Neural crest cell (in vitro differentiated cells): ENCODE measurements at places on chromosomes 16 and 17.

DNA sequence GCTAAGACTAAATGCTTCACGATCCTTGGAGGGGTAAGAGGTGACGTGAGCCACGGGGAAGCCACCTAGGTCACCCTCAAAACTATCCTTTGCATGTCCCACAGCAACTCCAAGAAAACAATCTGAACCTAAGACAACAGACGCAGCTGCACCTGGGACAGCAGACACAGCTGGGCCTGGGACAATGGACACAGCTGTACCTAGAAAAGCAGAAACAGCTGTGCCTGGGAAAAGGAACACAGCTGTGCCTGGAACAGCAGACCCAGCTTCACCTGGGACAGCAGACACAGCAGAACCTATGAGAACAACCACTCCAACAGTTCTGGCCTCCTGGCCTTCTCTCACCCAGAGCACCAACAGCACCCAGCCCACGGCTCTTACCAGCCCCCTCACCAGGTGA is 11.7 kb upstream of the CD300LD start:
- no peak overlapping the region for H3K4me3 ChIP-seq
- no peaks in the 10 kb centered on the region for H3K36me3 ChIP-seq
- no peak for DNase-seq
- H3K4me1 ChIP-seq = peaks cover 4% of the 10 kb centered on the region

- no peaks in the 10 kb centered on the region for H3K4me1 ChIP-seq
- no peak overlapping the region for H3K4me3 ChIP-seq
- no peak for DNase-seq
- no peak overlapping the region for H3K27ac ChIP-seq
- H3K27me3 ChIP-seq = no peaks in the 10 kb centered on the region
- H3K36me3 ChIP-seq = peaks cover 8% of the 10 kb centered on the region
These were observed 8.2 kb upstream of the CLTC start for GRCh38 chr17:59611503-59611902.

GRCh38 chr17:38750312-38751121 is 2.0 kb upstream of the PSMB3 start:
- H3K27ac ChIP-seq = no peak overlapping the region
- H3K27me3 ChIP-seq = peaks cover 23% of the 10 kb centered on the region
- DNase-seq = no peak
- H3K4me1 ChIP-seq = peaks cover 54% of the 10 kb centered on the region

- no peak overlapping the region for H3K4me3 ChIP-seq
- H3K4me1 ChIP-seq = peaks cover 16% of the 10 kb centered on the region
- H3K27me3 ChIP-seq = no peaks in the 10 kb centered on the region
These were observed 64.6 kb downstream of the FTO start for GRCh38 chr16:53768593-53768992.

- no peak for DNase-seq
- no peaks in the 10 kb centered on the region for H3K36me3 ChIP-seq
- peaks cover 24% of the 10 kb centered on the region for H3K4me1 ChIP-seq
- H3K27me3 ChIP-seq = peaks cover 66% of the 10 kb centered on the region
- no peak overlapping the region for H3K27ac ChIP-seq
- peak overlapping the region; percentile 76 for H3K4me3 ChIP-seq
These were observed 2.7 kb upstream of the CDH11 start for GRCh38 chr16:65124596-65124995.

DNA sequence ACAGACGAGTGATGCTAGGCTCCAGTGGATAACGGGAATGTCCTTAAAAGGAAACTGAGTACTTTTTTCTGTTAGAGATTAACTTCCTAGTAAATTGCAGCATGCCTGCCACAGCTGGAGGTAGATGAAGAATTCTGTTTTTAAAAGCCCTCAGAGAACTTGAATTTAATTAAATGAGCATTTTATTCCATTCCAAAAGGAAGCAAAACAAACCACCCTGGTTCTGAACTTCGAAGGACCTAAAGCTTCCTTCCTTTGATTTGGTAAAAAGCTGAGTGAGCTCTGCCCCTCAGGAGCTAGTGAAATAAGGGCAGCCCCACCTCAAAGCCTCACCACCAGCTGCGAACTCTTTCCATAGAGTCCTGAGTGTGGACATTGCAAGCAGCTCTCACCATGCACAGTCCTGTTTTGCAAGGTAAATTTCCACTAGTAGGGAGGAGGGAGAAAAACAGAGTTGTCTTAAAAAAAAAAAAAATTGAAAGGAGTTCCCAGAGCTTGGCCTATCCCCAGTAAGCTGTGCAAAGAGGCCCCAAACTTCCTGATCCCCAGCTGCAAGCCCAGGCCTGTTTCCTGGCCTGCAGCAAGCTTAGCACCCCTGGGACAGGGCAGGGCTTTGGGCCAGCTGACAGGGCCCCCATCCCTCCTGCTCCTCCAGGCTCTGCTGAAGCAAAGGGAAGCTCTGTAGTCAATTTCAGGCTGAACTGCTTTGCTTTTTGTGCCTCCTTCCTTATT is 11.2 kb downstream of the CHD9NB start:
- H3K27me3 ChIP-seq = peaks cover 30% of the 10 kb centered on the region
- H3K4me1 ChIP-seq = peaks cover 47% of the 10 kb centered on the region
- H3K36me3 ChIP-seq = no peaks in the 10 kb centered on the region
- no peak for DNase-seq
- no peak overlapping the region for H3K4me3 ChIP-seq

DNA sequence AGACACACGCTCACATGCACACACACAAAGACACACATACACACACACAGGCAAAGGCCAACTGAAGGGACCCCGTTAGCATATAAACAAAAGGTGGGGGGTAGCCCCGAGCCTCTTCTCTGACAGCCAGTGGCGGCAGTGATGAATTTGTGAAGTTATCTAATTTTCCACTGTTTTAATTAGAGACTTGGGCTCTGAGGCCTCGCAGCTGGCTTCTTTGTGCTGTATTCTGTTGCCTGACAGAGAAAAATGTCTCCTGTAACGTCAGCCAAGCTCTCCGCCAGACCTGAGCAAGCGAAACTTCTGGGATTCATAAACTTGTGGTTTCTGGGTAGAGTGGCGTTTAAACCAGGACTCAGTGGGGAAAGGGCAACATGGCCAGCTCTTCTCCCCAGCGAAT is 113.9 kb upstream of the FOXF1 start:
- no peaks in the 10 kb centered on the region for H3K27me3 ChIP-seq
- no peak for DNase-seq
- no peaks in the 10 kb centered on the region for H3K36me3 ChIP-seq
- H3K27ac ChIP-seq = peak overlapping the region; percentile 68
- no peak overlapping the region for H3K4me3 ChIP-seq
- H3K4me1 ChIP-seq = peaks cover 19% of the 10 kb centered on the region

- H3K4me3 ChIP-seq = no peak overlapping the region
- H3K4me1 ChIP-seq = peaks cover 19% of the 10 kb centered on the region
- H3K27ac ChIP-seq = no peak overlapping the region
These were observed 279.5 kb downstream of the FOXL1 start for GRCh38 chr16:86857807-86858206.

- H3K4me1 ChIP-seq = no peaks in the 10 kb centered on the region
- H3K27me3 ChIP-seq = peaks cover 10% of the 10 kb centered on the region
- DNase-seq = no peak
- H3K4me3 ChIP-seq = no peak overlapping the region
- no peaks in the 10 kb centered on the region for H3K36me3 ChIP-seq
- H3K27ac ChIP-seq = no peak overlapping the region
These were observed 3.2 kb upstream of the MPO start for GRCh38 chr17:58283674-58284612.

DNA sequence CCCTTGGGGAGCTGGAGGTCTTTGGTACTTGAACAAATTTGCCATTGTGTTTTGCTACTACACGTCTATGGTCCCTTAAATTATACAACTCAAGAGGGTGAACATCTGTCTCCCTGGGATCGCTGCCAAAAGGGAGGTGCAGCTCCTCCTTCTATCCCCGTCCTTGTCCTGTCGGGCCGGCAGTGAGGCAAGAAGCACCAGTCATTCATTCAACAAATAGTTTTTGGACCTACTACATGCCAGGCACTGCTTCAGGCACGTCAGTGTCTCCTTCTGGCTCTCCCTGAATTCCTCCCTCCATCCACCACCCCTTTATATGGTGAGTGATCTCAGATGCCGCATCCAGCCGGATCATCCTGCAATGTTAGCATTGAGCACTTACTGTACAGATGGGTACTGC is 2.2 kb upstream of the RPL38 start:
- no peak for DNase-seq
- peaks cover 23% of the 10 kb centered on the region for H3K27me3 ChIP-seq
- peak overlapping the region; percentile 38 for H3K27ac ChIP-seq
- peaks cover 12% of the 10 kb centered on the region for H3K36me3 ChIP-seq
- peak overlapping the region; percentile 71 for H3K4me3 ChIP-seq

DNA sequence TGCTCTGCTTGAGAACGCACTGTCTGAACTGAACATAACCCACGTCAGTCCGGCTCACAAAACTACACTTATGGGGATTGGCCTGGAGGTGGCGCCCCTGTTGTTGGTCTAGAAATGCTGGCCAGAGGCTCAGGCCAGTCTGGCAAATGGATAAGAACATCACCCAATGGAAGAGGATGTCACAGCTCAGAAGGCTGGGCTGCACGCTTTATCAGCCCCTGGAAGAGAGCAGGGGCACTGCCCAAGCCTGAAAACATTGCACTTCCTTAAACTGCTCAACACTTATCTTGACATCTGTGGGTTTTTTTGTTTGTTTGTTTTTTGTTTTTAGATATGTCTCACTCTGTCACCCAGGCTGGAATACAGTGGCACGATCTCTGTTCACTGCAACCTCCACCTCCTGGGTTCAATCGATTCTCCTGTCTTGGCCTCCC is 24.8 kb upstream of the BPTF start:
- H3K4me3 ChIP-seq = no peak overlapping the region
- DNase-seq = peak; percentile 72
- H3K36me3 ChIP-seq = no peaks in the 10 kb centered on the region
- H3K27me3 ChIP-seq = no peaks in the 10 kb centered on the region
- H3K27ac ChIP-seq = no peak overlapping the region

DNA sequence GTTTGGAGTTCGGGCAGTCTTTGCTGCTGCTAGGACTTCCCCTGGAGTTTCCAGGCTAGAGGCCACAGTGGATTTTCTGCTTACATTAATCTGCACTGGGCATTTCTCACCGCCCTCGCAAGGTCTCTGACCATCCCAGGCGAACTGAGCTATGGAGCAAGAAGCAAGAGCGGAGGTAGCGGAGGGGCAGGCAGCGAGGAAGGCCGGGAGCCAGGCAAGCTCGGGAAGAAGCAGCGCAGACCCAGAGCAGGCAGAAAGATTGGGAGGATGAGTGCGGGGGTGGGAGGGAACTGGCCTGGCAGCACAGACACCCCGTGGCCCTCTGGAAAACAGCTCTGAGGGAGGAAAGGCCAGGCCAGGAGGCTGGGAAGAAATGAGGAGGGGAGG is 3.8 kb downstream of the COTL1 start:
- peak overlapping the region; percentile 84 for H3K4me3 ChIP-seq
- DNase-seq = no peak
- H3K27ac ChIP-seq = no peak overlapping the region
- H3K4me1 ChIP-seq = peaks cover 66% of the 10 kb centered on the region
- no peaks in the 10 kb centered on the region for H3K27me3 ChIP-seq
- peaks cover 12% of the 10 kb centered on the region for H3K36me3 ChIP-seq

DNA sequence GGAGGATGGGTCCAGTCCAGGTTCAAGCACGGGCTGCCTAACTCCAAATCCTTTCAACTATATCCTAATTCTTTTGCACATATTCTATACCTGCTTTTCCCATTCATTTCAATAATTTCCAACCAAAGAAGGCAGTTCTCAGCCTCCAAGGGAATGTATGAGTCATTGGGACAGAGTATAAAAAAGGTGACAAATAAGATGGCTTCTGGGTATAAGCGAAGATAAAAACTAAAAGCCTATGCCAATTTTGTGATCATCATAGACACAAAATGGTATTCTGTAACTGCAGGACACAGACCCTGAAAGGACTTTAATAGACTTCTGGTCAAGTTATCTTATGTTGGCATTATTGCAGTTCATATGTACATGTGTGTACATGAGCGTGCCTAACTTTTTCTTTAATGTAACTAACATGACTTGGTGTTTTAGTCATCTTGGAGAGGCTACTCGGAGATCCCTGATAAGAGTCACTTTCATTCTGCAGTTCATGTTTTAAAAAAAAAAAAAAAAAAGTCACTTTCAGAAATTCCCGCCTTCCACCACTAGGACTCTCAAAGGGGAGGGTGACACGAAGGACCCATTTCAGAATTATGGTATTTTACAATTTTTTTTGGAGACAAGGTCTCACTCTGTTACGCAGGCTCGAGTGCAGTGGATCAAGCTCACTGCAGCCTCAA is 17.3 kb downstream of the COG1 start:
- DNase-seq = no peak
- no peak overlapping the region for H3K4me3 ChIP-seq
- H3K27me3 ChIP-seq = no peaks in the 10 kb centered on the region

DNA sequence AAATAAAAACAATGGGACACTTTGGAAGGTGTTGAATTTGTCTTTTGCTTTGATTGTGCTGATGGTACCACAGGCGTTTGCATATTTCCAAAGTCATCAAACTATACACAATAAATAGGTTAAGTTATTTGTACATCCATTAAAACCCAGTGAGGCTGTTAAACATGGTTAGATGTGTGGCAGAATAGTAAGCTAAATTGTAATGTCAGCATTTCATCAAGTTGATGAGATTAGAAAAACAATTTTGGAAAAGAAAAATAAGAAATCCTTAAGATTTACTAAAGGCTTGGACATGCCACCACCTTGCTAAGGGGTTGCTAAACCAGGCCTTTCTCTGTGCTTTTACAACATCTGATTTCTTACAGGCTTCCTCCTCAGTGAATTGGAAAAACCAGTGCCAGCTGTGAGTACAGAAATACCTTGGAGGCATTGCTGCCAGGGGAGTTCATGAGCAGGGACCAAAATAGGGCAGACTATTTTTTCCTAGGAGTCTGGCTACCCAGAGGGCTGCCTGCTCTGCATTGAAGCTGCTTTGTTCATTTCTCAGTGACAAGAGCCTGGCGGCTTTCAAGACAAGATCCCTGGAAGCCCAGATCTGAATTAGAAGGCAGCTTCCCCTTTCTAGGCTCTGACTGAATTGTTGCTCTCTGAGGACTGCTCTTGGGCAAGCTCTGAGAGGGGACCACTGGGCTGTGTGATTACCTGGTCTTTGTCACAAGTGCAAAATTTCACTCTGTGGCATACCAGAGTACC is 43.4 kb upstream of the CA10 start:
- no peaks in the 10 kb centered on the region for H3K36me3 ChIP-seq
- H3K4me1 ChIP-seq = no peaks in the 10 kb centered on the region
- no peak overlapping the region for H3K4me3 ChIP-seq
- DNase-seq = no peak
- peaks cover 17% of the 10 kb centered on the region for H3K27me3 ChIP-seq
